CD4-positive, alpha-beta T cell treated with Interleukin-17A for 4 hours (primary cell): ENCODE measurements at places on chromosomes 4 and X.

DNA sequence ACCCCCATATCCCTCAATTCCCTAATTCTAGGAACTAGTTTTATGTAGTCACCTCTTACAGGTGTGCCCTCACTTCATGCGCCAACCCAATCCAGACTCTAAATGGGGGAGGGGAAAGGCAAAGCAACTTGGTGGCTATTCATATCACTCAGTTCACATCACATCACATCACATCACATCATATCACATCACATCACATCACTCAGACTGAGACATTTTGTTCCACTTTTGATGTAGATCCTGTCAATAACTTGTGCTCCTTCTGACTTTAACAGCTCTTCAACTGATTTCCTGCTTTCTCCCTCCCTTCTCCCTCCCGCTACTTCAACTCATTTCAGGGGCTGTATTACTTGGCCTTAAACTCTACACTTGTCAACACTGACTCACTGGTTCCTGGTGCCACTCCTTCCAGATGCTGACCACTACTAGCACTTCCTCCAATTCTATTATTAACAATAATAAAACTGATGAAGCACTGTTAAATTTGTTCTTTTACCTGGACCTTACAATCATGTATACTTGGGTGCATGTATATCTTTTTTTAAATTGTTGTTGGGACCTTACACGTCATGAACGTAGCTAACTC, 29.1 kb upstream of the PLS3 start:
- no peak for DNase-seq

- DNase-seq = no peak
Observed at GRCh38 chrX:23327104-23327503, 7.5 kb upstream of the PTCHD1 start.

DNA sequence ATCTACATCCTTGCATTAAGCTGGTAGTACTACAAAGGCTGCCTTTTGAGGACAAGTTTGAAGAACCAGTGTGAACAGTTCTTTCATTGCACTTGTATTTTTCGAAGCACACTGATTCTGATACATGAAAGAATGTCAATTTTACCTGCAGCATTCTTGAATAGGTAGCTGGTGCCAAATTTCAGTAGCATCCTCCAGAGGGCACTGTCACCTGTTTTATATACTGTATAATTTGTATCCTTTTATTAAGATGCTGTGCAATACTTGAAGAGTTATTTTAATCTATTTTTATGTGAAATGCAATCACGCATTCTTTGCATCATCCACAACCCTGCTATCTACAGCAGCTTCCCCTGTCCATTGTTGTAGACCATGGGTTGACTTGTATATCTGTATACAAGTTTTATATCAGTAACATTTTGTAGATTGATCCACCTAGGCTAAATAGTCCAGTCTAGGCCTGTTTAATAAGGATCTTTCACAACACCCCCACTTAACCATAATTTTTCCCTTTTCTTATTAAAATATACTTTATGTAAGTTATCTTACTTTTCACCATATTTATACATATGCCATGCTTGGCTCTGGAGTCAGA, 325.7 kb downstream of the PCDH7 start:
- no peak for DNase-seq

- DNase-seq = peak; percentile 49
Observed at GRCh38 chr4:107931775-107932321, 499 bp downstream of the CYP2U1 start.

- DNase-seq = peak; percentile 35
Observed at GRCh38 chrX:9525511-9526248, 60.8 kb downstream of the TBL1X start.

GRCh38 chrX:38206542-38206941, 14.1 kb downstream of the SRPX start:
- DNase-seq = no peak

DNA sequence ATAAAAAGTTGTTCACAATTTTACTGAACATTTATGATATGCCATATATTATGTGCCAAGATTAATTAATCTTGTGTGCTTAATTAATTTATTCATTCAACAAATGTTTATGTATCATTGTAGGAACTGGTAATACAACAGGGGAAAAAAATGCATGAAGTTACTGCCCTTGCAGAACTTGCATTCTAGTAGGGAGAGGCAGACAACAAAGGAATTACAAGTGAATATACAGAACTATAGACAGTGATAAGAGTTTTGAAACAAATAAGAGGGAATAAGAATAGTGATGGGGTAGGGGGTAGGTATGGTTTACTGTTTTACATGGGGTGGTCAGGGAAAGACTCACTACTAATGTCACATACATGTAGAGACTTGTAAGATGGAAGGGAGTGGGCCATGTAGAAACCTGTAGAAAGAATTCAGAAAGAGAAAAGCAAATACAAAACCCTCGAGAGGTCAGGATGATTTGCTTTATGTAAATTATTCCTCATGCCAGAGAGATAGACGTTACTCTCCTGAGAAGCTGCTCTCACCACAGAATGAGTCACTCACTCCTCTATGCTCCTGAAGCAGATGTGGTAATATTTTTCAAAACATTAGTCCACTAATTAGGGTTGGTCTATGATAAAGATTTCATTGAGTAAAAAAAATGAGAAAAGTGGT, 855.0 kb upstream of the GRID2 start:
- no peak for DNase-seq

- no peak for DNase-seq
Observed at GRCh38 chr4:123853651-123854050, 457.1 kb downstream of the SPRY1 start.
